ENCODE measurements at places on chromosomes 11 and 22. TPM values are rescaled to one million over a fixed set of nuclear protein-coding genes. Genes with fewer than 3 reads are reported as not detected.

The MS4A8 gene
- total RNA-seq = not detected

The APOA4 gene
- not detected for total RNA-seq

The PKNOX2 gene
- total RNA-seq = not detected

The HBB gene
- not detected for total RNA-seq

The MMP13 gene
- not detected for total RNA-seq

The PNPLA3 gene
- 0.68 TPM for total RNA-seq

The PGA3 gene
- total RNA-seq = not detected

The PDGFD gene
- 7.7 TPM for total RNA-seq

Data from A549 treated with CORT108297 at 1 μM for 4 hours (cell line).